ENCODE measurements at places on chromosomes 6 and 20. TPM values are rescaled to one million over a fixed set of nuclear protein-coding genes. Genes with fewer than 3 reads are reported as not detected.
A peak's percentile ranks its signal among the peaks of the same experiment; 100 is the strongest.

Gene CCN5
- total RNA-seq: not detected

Gene UST
- 5.2 TPM for total RNA-seq

GRCh38 chr6:35810971-35811698, 6.0 kb downstream of the LHFPL5 start:
- peak; percentile 90 for DNase-seq

Gene CST2
- total RNA-seq: 7.0 TPM
